ENCODE measurements at places on chromosomes 3 and 15. TPM values are rescaled to one million over a fixed set of nuclear protein-coding genes. Genes with fewer than 3 reads are reported as not detected.
A peak's percentile ranks its signal among the peaks of the same experiment; 100 is the strongest.

APBA2 gene
- total RNA-seq = 17.7 TPM

DNA sequence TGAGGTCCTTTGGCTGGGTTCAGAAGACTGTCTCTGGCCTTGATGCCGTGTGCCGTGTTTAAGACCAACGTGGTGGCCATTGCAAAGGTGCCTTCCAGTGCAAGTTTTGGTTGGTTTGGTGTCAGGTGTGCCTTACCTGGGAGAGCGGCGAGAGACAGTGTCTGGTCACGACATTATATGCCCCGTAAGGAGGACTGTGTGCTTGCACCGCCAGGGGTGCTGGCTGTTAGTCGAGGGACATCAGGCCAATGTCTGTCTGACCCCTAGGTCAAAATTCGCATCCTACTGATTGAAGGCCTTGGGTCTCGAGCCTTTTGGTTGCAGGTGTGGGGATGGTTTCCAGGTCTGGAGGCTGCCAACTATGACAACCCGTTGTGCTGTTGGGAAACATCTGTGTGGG lies 111.9 kb downstream of the SNRPN start:
- no peak for DNase-seq

DNA sequence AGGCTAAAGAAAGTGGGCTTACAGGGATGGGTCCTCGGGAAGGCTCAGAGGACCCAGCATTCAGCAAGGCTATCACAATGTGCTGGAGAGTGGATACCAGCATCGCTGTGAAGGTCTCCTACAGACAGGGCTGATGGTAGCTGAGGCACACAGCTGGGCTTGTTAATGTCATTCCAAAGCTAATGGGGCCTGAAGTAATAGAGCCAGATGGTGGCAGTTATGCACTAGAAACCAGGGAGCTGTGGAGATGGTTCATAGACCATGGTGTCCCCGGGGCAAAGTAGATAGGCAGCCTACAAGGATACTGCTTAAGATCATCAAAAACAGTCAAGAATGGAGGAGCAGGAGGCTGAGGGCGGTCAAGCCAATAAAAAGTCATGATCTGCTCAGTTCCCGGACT lies 24.8 kb upstream of the BOC start:
- DNase-seq = no peak

GRCh38 chr3:171172070-171172469 lies 145.6 kb upstream of the SLC2A2 start:
- no peak for DNase-seq

- peak; percentile 62 for DNase-seq
These were observed 75.7 kb downstream of the GMPS start for GRCh38 chr3:155946178-155946577.

All from H4 (cell line).